ENCODE measurements at places on chromosomes 12 and 14.

- DNase-seq, result no peak
These were observed 46.2 kb downstream of the BCAT1 start for GRCh38 chr12:24902511-24903328.

DNA sequence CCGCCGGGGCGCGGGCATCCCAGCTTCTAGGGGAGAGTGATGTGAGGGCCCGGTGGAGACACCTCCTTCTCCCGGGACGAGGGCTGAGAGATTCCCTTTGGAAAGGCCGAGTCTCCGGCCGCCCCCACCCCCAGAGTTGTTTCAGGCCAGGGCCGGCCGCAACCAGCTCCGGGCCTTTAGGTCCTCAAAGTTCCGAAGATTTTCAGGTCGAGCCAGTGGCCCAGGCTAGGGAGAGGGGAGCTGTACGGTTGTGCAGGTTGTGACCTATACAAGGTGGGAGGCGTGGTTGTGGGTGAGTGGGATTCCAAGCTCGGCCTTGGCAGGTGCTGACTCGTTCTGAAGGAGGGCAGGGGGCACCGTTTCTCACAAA is 18.4 kb upstream of the ANKRD33 start:
- DNase-seq, result no peak

GRCh38 chr12:118536306-118536906 is 160.1 kb downstream of the SUDS3 start:
- no peak for DNase-seq

GRCh38 chr14:76834241-76834661 is 8.0 kb downstream of the LRRC74A start:
- no peak for DNase-seq

DNA sequence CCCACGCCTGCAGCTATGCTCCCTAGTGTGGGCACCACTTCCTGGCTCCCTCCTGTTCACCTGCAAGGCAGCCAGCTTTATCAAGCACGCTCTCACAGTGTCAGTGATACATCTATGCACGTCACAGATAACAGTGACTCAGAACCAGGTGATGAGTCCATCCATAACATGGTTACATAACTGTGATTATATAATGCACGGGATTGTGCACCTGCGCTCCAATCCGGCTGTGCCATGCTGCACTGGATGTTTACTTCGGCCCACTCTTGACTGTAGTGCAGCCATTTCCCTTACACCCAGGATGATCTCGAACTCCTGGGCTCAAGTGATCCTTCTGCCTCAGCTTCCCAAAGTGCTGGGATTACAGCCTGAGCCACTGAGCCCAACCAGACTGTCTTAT is 38.4 kb upstream of the CEP83 start:
- no peak for DNase-seq
